ENCODE measurements at places on chromosomes 1 and 21.

DNA sequence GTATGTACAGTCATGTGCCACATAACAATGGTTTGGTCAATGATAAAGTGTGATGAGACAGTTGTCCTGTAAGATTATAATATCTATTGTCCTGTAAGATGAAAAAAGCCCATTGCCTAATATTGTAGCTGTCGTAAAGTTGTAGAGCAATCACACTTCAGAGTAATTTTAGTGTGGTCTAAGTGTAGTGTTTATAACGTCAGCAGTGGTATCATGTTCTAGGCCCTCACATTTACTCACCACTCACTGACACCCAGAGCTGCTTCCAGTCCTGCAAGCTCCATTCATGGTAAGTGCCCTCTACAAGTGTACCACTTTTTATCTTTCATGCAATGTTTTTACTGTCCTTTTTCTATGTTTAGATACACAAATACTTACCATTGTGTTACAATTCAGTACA, 259.9 kb upstream of the RAB4A start:
- no peak for DNase-seq

- DNase-seq = no peak
Observed at GRCh38 chr1:233791721-233792120, 112.8 kb upstream of the SLC35F3 start.

DNA sequence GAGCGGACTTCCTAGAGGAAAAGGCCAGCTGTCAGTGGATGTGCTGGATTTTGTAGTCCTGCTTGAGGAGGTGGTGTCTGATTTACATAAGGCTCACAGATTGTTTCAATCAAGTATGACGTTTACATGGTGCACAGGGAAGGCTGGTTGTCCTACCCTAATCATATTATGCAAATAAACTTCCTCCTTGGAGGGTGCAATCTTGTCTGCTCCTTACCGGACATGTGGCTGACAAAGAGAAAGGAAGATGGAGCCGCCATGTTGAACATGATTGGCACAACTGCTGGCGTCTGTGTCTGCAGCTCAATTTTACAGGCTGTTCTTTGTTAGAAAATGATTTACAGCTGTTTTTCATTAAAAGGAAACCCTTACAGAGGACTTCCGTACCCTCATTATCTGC, 1656.1 kb downstream of the KCNT2 start:
- DNase-seq = no peak

- peak; percentile 78 for DNase-seq
Observed at GRCh38 chr1:59814180-59814900, 409 bp upstream of the HOOK1 start.

DNA sequence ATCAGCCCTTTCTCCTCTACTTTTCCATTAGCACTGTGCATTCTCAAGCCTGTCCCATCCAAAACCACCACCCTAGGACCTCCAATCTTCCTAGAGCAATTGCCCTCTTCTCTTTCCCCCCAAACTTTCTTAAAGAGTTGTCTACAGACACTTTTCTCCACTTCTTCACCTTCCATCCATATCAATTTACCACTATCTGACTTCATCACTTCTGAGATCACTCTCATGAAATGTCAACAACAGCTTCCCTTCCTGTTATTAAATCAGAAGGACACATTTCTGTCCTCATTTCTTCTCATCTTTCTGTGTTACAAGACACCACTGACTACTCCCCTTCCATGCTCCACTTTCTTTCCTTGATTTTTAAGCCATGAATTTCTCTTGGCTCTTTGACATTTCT, 36.0 kb upstream of the CFAP298 start:
- no peak for DNase-seq

DNA sequence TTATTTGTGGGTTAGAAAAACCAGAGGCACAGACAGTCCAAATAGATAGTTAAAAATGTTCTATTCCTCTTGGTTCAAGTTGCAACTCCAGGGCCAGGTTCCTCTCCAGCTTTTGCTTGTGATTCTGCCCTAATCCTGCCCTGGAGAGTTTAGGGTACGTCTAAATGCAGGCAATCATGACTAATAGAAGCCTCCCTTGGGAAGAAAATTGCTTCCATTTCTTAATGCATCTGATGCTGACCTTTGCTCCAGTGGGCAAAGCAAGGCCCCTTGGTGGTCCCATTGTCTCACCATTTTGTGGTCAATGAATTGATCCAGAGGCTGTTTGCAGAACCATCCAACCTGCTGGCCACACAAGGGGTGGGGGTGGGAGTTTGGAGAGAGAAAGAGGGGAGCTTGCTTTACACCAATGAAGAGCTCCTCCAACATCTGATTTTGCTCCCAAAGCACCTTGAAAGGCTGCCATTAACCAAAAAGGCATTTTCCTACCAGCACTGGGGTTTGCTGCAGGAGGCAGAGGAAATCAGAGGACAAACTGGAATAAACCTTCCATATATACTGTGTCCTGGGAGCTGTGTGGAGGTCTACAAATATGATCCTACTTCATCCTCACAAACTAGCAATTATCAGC, 31.3 kb downstream of the C8B start:
- no peak for DNase-seq

DNA sequence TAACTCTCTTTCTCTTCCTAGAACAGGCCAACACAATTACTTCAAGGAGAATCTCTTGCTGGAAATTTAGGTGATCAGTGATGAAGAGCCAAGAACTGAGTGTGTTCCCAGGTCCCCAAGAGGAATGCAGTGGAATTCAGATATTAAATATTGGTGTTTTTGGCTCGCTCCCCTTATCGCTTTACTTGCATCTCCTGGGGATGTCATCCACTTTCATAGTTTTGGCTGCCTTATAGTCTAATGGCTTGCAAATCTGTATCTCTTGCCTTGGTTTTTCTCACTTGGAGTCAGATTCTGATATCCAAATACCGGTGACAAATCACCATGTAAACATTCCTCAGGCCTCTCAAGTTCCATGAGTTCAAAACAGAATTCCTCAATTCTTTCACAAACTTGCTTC, 151.0 kb upstream of the C1orf87 start:
- no peak for DNase-seq

GRCh38 chr1:206864939-206865671, at the start of gene IL20:
Gene IL20 (plus strand): TSS chr1:206865623. CDS start chr1:206865853, 230 bp downstream.
- DNase-seq = peak; percentile 74

DNA sequence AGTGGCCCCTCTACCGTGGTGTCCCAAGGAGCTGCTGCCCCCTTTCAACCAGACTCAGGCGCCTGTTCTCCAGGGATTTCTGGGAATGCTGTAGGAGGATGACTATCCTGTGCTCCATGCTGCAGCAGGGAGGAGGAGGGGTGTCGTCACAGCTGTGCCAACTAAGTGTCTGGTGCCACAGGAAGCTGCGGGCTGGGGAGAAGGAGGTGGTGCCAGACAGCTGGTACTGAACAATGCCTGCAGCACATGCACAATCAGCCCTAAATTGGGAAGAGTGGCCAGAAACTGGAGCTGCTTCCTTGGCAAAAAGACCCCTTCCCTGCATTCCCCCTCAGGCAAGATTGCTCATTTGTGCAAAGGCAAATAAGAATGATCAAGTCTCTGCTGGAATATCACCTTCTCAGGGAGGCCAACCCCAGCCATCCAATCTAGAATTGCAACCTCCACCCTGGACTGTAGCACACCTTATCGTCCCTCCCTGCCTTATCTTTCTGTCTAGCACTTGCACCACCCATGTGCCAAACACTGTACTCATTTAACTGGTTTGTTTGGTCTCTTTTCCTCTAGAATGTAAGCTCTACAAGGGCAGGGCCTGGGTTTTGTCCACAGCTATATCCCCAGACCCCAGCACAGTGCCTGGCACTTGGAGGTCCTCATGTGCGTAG, 33.3 kb downstream of the LAMB3 start:
- no peak for DNase-seq

GRCh38 chr1:78894811-78895210, 111.7 kb downstream of the ADGRL4 start:
- DNase-seq = no peak

GRCh38 chr1:204438628-204439027, 27.0 kb upstream of the PPP1R15B start:
- no peak for DNase-seq

DNA sequence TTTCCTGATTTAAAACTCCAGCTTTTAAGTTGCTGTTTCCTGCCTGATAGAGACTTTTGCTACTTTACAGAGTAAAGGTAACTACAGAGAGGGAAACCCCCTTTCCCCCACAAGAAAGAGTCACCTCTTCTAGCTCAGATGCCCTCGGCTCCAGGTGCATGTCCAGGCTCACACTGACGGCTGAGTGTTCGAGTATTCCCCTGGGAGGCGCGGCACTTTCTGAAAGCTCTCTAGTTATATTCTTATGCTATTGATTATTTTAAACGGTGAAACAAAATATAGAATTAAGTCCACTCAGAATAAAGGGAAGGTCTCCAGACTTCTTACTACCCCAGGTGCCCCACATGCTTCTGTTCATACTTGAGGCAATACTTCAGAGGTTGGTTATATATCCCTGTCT, 160.3 kb upstream of the FMN2 start:
- no peak for DNase-seq

- DNase-seq = no peak
Observed at GRCh38 chr1:203934027-203934426, 72.6 kb downstream of the SNRPE start.

- no peak for DNase-seq
Observed at GRCh38 chr1:33354707-33355316, 33.9 kb upstream of the A3GALT2 start.

GRCh38 chr1:15153184-15153841, at the start of gene TMEM51:
Gene TMEM51 (plus strand): TSS chr1:15153747. CDS start chr1:15215088, 61,341 bp downstream.
- DNase-seq = no peak

DNA sequence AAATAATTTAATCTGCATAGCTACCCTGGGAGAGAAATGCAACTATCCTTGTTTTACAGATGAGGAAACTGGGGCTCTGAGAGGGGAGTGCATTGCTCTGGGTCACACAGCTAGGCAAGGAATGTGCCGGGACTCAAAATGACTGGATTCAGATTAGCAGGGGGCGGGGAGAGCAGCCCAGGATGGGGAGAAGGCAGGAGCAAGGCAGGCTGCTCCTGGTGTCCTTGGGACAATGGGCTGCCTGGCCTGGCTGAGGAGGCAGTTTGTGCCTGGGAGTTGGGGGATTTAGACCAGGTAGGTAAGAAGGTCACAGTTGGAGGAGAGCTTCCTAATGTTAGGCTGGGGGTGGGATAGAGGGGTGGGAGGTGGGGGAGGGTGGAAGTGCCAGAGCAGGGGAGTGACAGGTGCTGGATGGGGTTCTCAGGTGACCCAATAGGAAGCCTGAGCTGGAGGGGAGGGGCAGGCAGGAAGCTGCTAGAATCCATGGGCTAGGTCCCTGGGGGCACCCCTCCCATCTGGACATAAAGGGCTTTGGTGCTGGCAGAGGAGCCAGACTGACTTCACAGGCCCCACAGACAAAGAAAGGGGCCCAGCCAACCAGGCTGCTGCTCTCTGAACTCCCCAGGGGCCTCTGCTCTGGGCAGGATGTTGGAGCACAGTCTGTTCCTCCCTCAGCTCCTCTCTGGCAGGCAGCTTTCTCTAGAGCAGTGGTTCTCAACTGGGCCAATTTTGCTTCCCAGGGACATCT, 29.0 kb downstream of the TRIM62 start:
- no peak for DNase-seq

- DNase-seq = peak; percentile 13
Observed at GRCh38 chr1:150066838-150067183, 765 bp upstream of the VPS45 start.

GRCh38 chr21:14318578-14318977, 64.4 kb downstream of the HSPA13 start:
- DNase-seq = no peak

DNA sequence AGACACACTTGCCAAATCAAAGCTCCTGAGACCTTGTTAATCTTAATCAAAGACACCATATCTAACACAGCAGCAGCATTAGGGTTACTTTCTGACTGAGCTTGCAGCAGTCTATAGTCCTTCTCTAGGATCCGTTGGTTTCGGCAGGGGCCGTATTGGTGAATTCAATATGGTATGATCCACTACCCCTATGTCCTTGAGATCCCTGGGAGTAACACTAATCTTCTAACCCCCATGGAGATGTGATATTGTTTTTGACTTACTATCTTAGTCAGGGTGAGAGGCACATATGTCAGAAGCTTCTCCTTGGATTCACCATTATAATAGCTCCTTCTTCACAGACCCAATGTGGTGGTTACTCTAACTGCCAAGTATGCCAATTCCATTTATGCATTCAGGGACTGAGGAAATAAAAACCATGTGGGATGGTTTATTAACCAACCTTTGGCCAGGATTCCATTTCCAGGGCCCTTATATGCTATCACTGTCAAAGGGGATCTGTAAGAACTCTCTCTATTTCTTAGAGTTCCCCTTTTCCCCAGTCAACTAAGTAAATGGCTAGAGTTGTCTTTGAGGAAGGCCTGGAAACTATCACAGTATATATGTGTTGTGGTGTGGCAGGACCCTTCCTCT, 673.6 kb upstream of the USP24 start:
- DNase-seq = no peak

DNA sequence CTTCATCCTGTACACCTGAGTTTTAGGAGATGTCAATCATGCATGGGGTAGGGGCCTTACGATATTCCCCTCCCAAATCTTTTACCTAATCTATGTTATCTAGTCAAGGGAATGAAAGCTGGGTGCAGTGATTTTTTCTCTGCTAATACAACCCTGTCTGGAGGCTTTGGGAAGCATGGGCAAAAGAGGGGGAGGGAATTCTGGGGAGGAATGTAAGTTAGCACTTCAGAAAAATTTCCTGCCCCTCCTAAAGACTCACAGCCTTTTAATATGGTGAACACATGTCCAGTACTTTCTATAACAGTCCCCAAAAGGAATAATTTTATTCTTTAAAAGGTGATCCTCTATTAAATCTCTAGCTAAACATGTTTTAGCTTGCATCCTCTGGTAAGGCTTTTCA, 25.6 kb upstream of the PRELP start:
- no peak for DNase-seq

DNA sequence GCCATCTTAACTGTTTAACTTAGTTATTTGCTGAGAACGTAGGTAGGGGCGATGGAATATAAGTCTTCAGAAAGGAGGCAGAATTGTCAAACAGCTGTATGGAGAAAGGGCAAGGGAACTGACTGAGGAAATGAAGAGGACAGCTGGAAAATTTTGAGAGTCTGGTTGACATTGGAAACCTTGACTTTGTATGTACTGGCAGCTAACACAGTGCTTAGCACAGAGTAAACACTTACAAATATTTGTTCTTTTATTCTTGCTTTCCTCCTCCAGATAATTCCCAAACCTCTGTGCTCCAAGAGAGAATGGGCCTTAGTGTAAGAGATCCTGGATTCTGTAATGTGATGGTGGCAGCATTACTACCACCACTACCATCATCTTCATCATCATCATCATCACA, 91.3 kb downstream of the ZSCAN20 start:
- no peak for DNase-seq

DNA sequence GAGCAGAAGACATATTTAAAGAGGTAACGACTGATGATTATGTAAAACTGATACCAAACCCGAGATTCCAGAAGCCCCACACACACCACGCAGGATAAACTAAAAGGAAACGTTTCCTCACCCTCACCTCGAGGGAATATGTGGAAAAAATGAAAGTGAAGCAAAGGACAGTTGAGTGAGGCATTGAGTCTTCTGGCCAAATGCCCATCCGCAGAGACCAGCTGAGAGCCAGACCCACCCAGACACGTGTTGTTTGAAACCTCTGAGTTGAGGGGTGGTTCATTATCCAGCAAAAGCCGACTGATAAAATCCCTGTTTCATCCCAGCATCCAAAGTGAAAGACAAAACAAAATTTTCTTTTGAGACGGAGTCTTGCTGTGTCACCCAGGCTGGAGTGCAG, 29.6 kb upstream of the PCBP3 start:
- DNase-seq = no peak

All from activated CD4-positive, alpha-beta T cell treated with anti-CD3 and anti-CD28 coated beads, Interleukin-2, amount 50 U/mL, for 24 hours (primary cell).